ENCODE measurements at places on chromosomes 7 and 10. TPM values are rescaled to one million over a fixed set of nuclear protein-coding genes. Genes with fewer than 3 reads are reported as not detected.

The GTF2IRD1 gene
- 17.5 TPM for total RNA-seq

The UNCX gene
- total RNA-seq: 2.3 TPM

The OR2A12 gene
- total RNA-seq: not detected

The CYP2C19 gene
- total RNA-seq: not detected

The SPDYE2B gene
- not detected for total RNA-seq

The DDC gene
- 4.8 TPM for total RNA-seq

The ZNF32 gene
- total RNA-seq: 42.9 TPM

The TOMM7 gene
- 189 TPM for total RNA-seq

The NPC1L1 gene
- not detected for total RNA-seq

The FOXI2 gene
- total RNA-seq: not detected

The TMEM213 gene
- total RNA-seq: not detected

The OR13A1 gene
- not detected for total RNA-seq

The TMEM178B gene
- total RNA-seq: 126 TPM

The CAMK1D gene
- 26.5 TPM for total RNA-seq

The TMEM72 gene
- total RNA-seq: 0.69 TPM

The PRR15 gene
- total RNA-seq: not detected

The CDHR1 gene
- total RNA-seq: 5.3 TPM

The SEMA3D gene
- total RNA-seq: 10.1 TPM

The TCF7L2 gene
- total RNA-seq: 84.0 TPM

The FBXL13 gene
- total RNA-seq: 18.5 TPM

The SLC16A9 gene
- 16.1 TPM for total RNA-seq

The GFRA1 gene
- 42.7 TPM for total RNA-seq

The TUBAL3 gene
- total RNA-seq: not detected

The NPY4R gene
- 1.2 TPM for total RNA-seq

The TFAM gene
- total RNA-seq: 45.9 TPM

The DGKB gene
- total RNA-seq: 45.2 TPM

The CFAP46 gene
- total RNA-seq: 9.2 TPM

The GRID2IP gene
- total RNA-seq: 2.1 TPM

The CYP2E1 gene
- 18.0 TPM for total RNA-seq

The DNAJB9 gene
- total RNA-seq: 56.7 TPM

The FAM24B gene
- 6.9 TPM for total RNA-seq

The AKR1C4 gene
- not detected for total RNA-seq

The SFTPA1 gene
- total RNA-seq: not detected

The HKDC1 gene
- 2.1 TPM for total RNA-seq

The HMX2 gene
- total RNA-seq: 0.92 TPM

The IFIT2 gene
- 11.1 TPM for total RNA-seq

The CYP26A1 gene
- total RNA-seq: 2.1 TPM

The PLEKHS1 gene
- total RNA-seq: not detected

Measured in diencephalon (tissue), 1 donor.